ENCODE measurements at places on chromosomes 1 and 21.

- DNase-seq = no peak
These were observed 79.6 kb downstream of the UBR4 start for GRCh38 chr1:19130468-19130867.

GRCh38 chr1:5975133-5975880 is 16.9 kb downstream of the NPHP4 start:
- peak; percentile 43 for DNase-seq

DNA sequence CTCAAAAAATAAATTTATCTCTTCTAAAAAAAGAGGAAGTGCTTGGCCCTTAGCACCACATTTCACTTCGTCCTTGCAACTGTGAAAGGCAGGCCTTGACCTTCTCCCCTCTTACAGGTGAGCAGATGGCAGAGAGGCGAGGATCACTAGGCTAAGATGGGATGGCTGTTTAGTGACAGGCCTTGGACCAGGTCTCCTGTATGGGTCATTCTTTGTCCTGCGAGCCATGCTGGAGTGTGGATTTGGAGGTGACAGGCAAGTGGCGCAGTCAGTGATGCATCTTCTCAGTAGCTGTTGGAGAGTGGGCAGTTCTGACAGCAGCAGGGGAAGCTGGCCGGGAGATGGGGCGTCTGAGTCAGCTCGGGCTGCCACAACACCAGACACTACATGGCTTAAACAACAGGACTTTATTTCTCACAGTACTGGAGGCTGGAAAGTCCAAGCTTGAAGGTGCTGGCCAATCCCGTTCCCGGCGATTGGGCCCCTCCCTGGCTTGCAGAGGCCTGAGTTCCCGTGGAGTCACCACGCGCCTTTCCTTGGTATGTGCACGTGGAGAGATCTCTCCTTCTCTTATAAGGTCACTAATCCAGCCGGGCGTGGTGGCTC is 16.5 kb downstream of the SLC27A3 start:
- no peak for DNase-seq

DNA sequence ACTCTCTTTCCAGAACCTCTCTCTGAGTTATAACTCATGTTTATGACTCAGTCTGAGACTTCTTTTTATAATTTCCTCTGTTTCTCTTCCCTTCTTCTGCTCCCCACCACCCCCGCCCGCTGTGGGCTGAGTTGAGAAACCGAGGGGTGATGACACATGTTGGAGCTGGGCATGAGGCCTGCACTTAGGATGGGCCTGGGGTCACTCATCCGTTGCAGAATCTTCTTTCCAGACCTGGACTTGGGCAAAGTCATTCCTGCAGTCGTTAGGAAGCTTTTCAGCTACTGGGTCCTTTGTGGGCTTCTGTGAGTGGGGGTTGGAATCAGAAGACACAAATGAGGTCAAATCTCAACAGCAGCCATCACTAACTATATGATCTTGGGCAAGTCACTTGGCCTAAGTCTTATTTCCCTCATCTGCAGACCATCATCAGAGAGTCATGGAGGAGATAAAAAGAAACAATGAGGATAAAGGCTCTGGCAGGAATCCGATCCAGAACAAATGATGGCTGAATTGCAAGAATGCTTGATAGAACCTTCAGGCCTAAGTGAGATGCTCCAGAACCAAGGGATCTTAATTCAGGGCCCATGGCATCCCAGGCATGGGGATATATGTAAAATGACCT is 53.4 kb downstream of the RPS6KA1 start:
- DNase-seq = no peak

- no peak for DNase-seq
These were observed 6.3 kb upstream of the IL20 start for GRCh38 chr1:206859082-206859521.
